ENCODE measurements at places on chromosomes 3 and 15.

GRCh38 chr15:68635141-68635540 is 56.3 kb downstream of the CORO2B start:
- no peak for DNase-seq

GRCh38 chr3:135495891-135496290 is 469.6 kb upstream of the PPP2R3A start:
- no peak for DNase-seq

GRCh38 chr15:83057002-83057401 is 10.1 kb downstream of the BTBD1 start:
- DNase-seq: no peak

GRCh38 chr3:27146786-27147185 is 222.4 kb downstream of the NEK10 start:
- no peak for DNase-seq

- no peak for DNase-seq
Observed at GRCh38 chr3:61664105-61664482, 102.7 kb downstream of the PTPRG start.

Measured in activated CD4-positive, alpha-beta T cell treated with anti-CD3 and anti-CD28 coated beads for 36 hours (primary cell).